ENCODE measurements at places on chromosomes 2 and 18.
A peak's percentile ranks its signal among the peaks of the same experiment; 100 is the strongest.

DNA sequence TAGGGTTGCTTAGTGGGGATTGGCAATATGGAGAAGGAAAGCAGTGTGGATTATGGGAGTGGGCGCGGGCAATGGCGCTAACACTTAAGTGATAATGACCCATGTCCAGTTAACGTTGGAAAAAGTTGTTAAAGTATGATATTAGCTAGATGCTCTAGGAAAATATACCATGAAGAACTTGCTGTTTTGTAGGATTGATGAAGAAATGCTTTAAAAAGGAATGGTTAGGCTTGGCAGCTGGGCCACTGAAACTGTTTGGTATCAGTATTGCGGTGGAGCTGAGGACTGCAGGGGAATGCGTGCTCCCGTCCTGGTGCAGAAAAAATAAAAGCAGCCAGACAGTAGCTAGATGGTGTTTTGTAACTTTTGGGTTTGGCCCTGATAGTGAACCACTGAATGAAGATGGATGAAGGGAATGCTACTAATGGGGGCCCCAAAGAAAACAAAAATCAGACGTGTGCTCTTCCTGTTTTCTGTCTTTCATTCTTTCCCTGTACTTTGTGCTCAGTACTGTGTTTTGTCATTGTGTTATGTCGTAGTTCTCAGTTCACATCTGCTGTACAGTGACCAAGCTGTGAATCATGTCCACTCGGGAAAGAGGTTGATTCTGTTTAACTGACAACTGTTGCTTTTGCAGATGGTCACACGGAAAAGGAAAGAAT lies 999 bp downstream of the INSIG2 start:
- peak; percentile 45 for DNase-seq

- DNase-seq: no peak
These were observed 16.8 kb upstream of the ITGA4 start for GRCh38 chr2:181440344-181440743.

- DNase-seq: no peak
These were observed 42.9 kb upstream of the HS6ST1 start for GRCh38 chr2:128361376-128362131.

DNA sequence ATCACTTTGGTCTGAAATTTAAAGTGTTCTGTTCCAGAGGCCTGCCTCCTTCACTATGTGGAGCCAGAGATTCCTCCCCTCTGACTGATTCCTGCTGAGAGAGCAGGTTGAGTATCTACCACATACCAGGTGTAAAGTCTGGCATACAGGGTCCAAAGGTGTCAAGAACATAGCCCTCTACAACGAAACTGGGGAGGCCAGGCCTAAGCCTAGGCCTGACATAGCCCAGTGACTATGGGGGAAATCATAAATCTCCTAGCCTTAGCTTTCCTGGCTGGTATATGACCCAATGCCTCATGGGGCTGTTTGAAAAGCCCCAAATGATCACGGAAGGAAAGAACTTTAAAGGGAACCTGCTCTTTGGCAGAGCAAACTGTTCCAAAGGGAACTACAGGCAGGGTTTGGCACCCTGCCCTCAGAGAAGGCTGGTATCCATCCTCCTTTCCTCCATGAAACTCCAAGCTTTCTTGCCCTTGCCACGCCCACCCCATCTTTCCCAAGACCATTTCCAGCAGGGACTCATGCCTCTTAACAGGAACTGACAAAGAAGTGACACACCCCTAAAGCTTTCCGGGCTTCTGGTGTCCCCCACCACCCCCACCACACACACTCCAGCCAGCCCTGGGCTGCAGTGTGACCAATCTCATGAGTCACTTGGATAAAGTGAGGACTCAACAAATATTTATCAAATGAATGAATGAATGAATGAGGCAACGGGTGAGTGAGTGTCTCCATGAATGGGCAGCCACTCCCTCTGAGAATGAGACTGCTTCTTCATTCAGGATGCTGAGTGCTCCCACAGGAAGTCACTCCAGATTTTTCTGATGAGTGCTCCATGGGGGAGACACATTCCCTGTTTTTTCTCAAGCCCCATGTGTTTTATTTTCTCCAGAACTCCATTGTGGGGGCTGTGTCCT lies 114.5 kb upstream of the STPG4 start:
- no peak for DNase-seq

DNA sequence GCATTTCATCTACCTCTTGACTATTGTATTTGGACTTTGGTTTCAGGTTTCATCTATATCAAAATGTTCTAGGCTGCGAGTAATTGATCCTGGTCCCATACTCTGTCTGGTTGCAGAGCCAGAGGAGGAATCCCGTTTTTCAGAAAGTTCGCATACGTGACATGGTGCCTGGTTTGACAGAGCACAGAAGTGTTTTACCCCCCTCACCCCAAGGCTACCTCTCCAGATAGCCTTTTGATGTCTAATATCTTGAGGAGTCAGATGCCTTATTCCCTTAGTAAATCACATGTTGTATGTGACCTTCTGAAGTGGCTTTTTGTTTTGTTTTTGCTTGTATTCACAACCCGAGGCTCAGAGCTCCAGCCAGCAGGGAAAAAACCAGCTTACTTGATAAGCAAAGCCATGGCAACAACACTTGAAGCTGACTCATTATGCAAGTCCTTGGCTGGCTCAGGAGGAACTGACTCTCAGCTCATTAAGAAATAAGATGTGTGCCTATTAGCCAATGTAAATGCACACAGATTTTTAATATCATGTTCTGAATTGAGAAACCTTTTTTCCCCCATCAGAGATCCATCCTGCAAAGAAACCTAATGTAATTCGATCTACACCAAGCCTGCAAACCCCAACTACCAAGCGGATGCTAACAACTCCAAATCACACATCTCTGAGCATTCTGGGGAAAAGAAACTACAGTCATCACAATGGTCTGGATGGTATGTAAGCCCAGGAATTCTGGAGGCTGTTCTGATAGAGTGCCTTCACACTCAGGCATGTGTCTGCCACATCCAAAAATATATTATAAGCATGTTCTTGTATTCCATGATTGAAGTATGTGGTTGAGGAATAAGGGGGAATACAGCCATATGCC lies 41.4 kb downstream of the OXER1 start:
- DNase-seq: no peak

GRCh38 chr2:9033385-9034168 lies 30.1 kb upstream of the MBOAT2 start:
- no peak for DNase-seq

GRCh38 chr2:96875498-96876268 lies 5.8 kb upstream of the SEMA4C start:
- DNase-seq: peak; percentile 33

GRCh38 chr2:15730545-15731212 lies 139.0 kb downstream of the DDX1 start:
- DNase-seq: peak; percentile 44

DNA sequence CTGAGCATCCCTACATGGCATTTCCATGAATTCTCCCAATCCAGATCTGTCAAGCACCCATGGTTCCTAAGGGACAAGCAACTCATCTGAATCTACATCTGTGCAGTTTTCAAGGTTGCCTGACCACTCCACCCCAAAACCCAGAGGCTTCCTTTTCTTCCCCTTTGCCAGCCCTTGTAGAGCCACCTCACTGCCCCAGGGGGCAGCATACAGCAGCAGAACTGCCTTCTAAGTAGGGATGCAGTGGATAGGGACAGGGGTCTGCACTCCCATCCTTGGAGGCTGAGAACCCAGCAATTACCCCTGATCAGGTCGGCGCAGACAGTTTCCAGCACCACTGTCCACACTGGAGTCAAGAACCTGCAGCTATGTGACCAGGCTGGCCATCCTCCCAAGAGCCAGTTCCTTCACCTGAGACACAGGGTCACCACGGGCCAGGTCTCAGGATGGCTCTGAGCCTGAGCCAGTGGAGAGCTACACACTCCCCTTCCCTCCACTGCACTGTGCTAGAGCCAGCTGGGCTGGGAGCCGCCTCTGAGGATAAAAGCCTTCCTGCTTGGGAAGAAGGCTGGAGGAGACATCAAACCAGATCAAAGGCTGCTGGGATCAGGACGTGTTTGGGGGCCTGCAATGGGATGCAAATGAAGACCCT lies 283.1 kb downstream of the CELF4 start:
- DNase-seq: peak; percentile 60

DNA sequence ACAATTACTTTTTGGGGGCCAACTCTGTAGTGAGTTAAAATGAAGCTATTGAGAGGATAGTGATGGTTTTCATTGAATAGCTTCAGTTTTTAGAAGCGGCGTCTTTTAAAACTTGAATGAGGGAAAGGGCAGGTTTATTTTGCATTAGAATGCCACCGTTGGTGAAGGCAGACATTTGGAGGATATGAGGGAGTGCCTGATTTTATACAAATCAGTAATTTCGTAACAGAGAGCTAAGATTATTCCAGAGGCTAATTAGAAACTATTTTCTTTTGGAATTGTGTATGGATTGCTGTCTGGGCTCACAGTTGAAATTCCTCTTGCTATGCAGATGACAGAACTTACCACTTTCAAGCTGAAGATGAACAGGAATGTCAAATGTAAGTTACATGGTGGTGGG lies 67.6 kb downstream of the ITGB1BP1 start:
- no peak for DNase-seq

DNA sequence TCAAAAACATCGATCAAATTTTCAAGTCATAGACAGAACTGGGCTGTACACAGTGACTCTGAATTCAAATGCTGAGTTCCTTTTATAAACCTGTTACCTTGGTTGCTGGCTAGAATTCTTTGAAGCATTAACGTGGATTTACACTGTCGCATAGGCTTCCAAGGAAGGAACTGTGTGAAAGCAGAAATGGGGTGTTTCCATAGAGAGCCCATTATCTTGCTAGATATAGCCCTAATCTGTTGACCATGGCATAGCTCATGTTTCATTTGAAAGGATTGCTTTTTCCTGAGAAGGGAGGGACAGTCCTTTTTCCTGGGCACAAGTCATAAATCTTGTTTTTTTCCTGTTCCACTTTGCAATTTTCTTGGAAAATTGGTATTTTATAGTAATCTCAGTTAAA lies 73.8 kb upstream of the NEUROD1 start:
- no peak for DNase-seq

- DNase-seq: no peak
These were observed 321.7 kb upstream of the THSD7B start for GRCh38 chr2:136443661-136444060.

- DNase-seq: peak; percentile 14
These were observed 7.6 kb downstream of the CYBRD1 start for GRCh38 chr2:171529914-171530313.

GRCh38 chr2:241182531-241183133 lies 5.8 kb upstream of the ANO7 start:
- DNase-seq: no peak

DNA sequence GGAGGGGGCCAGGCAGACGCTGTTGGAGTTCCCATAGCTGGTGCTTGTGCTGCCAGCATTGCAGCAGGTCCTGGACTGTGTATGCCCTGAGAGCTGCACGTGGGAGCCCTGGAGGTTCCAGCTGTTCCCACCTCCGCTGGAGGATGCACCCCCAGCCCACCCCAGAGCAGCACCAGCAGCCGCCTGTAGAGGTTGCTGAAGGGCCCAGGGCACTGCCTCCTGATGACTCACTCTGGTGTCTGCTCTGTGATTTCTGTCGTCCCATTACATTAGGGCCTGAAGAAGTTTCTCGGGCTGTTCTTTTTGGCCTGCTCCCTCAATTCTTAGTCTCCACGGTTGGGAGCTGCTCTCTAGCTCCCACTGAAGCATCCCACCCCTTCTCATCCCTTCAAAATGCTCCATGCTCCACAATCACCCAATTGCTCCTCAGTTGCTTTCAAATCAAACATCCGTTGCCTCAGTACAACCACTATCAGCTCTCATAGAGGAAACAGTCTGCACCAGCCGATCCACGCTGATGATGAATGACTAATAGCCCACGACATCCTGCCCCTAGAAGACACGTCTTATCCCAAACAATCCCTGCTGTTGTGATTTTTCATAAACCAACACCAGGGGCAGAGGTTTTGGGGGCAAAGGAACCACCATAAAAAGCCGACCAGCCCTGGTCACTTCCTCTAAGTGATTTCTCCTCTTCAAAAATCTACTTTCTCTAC lies 65.2 kb upstream of the RNF152 start:
- no peak for DNase-seq

GRCh38 chr2:170191166-170191866 lies 13.4 kb downstream of the MYO3B start:
- DNase-seq: no peak

GRCh38 chr2:144331674-144332355 lies 188.1 kb downstream of the ZEB2 start:
- no peak for DNase-seq

DNA sequence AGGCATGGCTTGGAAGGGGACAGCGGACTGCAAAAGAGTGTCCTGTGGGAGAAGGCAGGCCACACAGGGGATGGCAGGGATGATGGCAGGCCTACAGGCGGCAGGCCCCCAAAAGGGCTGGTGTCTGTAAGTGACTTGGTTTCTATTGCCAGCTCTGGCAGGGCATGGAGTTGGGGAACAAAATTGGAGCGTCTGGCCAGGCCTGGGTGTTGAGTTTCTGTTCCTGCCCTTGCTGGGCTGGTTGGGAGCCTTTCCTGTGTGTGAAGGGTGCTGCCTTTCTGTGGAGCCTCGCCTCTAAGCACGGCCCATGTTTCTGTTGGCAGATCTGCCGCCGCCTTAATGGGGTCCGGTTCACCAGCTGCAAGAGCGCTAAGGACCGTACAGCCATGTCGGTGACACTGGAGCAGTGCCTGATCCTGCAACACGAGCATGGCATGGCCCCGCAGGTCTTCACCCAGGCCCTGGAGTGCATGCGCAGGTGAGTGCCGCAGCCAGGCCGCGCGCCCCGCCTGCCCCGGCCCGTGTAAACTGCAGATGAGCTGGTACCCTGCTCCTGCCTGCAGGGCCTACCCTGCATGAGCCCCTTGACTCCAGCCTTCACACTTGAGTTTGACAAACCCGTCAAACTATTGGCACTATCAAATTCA lies 31.5 kb downstream of the COA5 start:
- DNase-seq: no peak
